SW480 (cell line): ENCODE measurements at places on chromosomes 12 and 14.
A peak's percentile ranks its signal among the peaks of the same experiment; 100 is the strongest.

DNA sequence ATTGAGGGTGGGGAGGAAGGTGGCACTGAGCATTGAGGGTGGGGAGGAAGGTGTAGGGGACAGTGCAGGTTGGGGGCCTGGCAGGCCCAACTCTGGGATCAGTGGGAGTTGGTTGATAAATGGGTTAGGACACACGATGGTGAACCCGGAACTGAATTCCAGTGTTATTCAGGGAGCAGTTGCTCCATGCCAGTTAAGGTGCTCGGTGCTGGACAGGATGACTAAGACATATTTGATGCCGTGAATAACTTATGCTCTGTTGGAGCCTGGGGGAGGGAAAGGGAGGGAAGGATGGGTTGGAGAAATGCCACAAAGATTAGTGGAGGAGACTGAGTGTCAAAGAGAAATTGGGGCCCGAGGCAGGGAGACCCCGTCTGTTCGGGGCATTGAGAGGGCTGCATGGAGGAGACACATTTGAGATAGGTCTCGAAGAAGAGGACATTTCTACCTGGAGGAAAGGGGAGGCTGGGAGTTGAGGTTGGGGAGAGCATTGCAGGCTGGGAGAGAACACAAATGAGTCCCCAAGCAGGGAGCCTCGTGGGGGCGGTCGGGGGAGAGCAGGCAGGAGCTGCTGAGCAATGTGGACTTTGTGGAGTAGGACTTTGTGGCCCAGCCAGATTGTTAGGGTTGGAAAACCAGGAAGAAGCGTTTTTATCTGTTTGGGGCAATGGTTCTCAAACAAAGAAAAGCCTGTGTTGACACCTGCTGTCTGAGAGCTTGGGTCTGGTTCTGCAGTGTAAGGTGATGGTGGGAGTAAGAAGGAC lies 65.3 kb downstream of the IQSEC3 start:
- DNase-seq, result peak; percentile 49

GRCh38 chr12:124881123-124881522 lies 17.5 kb upstream of the SCARB1 start:
- peak; percentile 48 for DNase-seq

GRCh38 chr14:105860615-105861580 lies 334.5 kb downstream of the TMEM121 start:
- no peak for DNase-seq

GRCh38 chr14:66920196-66920595 lies 269.0 kb upstream of the GARIN2 start:
- no peak for DNase-seq

- DNase-seq, result no peak
Measured at GRCh38 chr12:49789992-49790391, 38.2 kb downstream of the NCKAP5L start.

DNA sequence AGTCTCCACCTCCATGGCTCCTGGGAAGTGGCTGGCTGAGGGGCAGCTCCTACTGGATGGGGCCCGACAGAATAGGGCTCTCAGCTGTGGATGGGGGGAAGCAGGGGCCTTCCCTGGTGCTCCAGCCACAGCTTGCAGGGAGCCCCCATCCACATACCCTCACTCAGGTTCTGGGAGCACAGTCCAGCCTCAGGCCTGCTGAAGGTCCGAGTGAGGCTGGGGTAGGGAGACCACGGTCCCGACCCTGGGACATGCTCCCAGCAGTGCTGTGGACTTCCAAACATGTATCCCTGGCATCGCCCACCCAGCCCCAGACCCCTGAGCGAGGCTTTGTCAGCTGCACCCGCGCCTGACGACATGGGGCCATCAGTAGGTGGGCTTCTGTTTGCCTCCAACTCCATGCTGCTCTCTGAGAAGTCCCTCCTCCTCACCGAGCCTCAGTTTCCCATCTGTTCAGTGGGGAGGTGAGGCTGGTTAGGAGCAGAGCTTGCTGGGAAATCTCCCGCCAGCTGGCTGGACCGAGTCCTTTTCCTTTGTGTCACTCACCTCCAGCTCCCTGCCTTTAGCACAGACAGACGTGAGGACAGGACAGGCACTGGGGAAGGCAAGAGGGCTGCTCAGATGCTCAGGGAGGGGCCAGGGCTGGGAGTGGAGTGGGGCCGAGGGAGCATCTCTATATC lies 9.1 kb upstream of the ATG101 start:
- DNase-seq, result no peak

GRCh38 chr14:73816393-73816816 lies 35.2 kb upstream of the PTGR2 start:
- DNase-seq, result no peak

- DNase-seq, result no peak
Measured at GRCh38 chr14:73924337-73924736, 25.6 kb downstream of the FAM161B start.

GRCh38 chr12:3292677-3293412 lies 198.2 kb upstream of the PRMT8 start:
- DNase-seq, result no peak

GRCh38 chr12:26010293-26010821 lies 51.9 kb downstream of the RASSF8 start:
- DNase-seq, result no peak

- no peak for DNase-seq
Measured at GRCh38 chr12:4296751-4297150, 23.2 kb downstream of the CCND2 start.

- DNase-seq, result no peak
Measured at GRCh38 chr12:64010069-64010686, 165.7 kb downstream of the SRGAP1 start.

DNA sequence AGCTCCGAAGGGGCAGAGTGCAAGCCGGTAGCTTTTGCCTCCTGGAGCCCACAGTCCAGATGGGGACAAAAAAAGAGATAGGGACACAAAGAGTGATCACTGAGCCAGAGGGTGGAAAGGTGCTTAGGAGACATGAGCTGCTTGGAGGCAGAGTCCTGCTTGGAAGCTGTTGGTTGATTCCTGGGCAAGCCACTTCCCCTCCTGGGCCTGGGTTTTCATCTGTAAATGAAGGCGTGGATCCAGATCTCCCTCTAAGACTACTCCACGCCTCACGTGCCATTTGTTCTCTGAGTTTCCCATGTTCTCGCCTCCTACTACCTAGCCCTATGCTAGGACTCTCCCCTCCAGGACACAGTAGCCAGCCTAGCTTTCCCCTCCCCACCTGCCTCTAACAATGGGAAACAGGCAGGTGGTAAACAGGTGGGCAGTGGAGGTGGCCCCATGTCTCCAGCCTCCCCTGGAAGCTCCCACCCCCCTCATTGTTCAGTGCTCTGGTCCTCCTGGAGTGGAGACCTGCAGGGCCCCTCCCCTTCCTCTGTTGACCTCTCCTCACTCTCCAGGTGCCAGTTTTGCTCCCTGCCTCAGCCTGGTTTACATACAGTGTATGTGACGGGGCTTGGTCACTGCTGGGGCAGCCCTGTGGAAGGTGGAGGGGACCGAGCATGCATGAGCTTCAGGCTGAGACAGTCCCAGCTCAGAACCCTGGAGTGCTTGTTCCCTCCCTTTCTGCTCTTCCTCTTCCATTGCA lies 3.8 kb downstream of the SERPINA3 start:
- DNase-seq, result no peak

- DNase-seq, result no peak
Measured at GRCh38 chr14:104868811-104869572, 3.9 kb downstream of the CEP170B start.

DNA sequence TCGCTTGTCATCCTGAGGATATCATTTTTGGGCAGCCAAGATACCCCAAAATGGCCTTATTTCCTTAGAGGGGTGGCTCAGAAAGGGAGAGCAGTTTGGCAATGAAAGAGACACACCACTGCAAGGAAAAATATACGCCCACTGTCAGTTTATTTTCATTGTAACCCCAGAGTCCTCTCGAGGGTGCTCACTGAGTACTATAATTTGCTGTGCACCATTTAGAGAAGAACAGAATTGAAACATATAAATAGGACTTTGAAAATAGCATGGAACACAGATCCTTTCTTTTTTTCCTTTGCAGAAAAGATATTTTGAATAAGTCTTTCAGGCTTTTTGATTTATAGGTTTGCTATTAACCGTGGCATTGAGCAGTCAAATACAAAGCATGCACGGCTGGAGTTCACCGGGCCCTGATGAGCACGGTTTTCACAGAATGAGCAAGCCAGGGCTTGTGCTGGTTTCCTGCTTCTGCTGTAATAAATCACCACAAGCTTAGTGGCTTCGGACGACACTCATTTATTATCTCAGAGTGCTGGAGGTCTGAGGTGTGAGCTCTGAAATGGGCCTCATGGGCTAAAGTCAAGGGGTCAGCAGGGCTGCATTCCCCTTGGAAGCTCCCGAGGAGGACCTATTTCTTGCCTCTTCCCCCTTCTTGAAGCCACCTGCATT lies 152.3 kb downstream of the ZNF664 start:
- no peak for DNase-seq

DNA sequence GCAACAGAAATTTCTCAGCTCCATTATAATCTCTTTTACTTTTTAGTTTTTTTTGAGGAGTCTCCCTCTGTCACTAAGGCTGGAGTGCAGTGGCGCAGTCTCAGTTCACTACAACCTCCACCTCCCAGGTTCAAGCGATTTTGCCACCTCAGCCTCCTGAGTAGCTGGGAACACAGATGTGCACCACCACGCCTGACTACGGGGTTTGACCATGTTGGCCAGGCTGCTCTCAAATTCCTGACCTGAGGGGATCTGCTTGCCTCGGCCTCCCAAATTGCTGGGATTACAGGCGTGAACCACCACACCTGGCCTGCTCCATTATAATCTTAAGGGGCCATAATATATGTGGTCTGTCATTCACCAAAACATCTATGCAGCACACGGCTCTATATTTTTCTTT lies 23.4 kb downstream of the HNRNPC start:
- no peak for DNase-seq

DNA sequence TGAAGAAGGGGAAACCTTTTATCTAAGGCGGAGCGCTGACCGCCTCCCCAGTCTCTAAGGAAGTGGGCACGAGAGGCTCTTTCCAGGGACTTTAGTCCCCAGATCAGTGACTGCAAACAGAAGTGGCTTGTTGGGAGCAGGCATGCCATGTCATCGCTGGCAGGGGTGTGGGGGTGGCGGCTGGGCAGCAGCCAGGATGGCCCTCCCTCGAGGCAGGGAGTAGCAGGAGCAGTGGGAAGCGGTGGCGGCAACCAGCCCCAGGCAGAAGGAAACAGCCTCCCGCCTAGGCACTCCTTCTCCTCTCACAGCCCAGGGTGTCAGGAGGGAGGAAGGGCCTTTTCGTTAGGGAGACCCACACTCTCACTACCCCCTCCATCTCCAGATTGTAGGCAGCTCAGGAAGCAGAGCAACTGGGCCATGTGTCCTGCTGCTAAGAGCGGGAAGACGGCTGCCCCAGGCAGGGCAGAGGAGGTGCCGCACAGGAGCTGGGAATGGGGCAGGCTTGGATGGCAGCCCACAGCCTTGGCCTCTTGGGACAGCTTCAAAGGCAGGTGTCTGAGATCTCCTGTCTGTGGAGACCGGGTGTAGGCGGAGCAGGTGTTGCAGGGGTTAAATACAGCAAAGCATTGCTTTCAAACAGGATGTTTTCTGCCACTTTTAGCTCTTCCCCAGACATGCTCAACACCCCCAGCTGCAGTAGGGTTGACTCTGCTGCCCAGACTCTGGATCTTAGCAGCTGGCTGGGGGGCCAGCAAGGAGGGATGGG lies 21.8 kb downstream of the VDR start:
- peak; percentile 71 for DNase-seq

GRCh38 chr12:115611477-115611876 lies 666.0 kb downstream of the MED13L start:
- no peak for DNase-seq

DNA sequence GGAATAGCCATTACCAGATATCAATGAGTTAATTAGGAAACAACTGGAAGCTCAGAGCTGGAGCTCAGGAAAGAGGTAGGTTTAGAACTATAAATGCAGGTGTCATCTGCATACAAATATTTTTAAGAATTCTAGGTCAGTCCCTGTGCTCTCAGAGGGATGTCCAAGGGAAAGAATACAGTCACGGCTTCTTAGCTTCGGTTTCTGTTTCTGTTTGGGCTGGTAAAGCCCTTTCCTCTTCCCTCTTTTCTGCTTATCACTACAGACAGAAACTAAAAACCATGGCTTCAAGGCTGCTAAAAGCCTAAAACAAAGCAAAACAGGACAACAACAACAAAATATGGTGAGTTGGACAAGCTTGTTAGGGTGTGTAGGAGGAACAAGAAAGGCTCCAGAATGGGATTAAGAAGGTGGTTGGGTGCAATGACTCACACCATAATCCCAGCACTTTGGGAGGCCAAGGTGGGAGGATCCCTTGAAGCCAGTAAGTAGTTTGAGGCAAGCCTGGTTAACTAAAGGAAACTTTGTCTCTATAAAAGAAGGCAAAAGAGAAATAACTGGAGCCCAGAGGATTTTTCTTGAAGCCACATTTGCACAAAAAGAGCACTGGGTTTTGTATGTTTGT lies 113.0 kb downstream of the SEC23A start:
- no peak for DNase-seq
